Activated naive CD4-positive, alpha-beta T cell treated with anti-CD3 and anti-CD28 coated beads, Interleukin-2, amount 50 U/mL, for 72 hours (primary cell): ENCODE measurements at places on chromosomes 3 and 15.

DNA sequence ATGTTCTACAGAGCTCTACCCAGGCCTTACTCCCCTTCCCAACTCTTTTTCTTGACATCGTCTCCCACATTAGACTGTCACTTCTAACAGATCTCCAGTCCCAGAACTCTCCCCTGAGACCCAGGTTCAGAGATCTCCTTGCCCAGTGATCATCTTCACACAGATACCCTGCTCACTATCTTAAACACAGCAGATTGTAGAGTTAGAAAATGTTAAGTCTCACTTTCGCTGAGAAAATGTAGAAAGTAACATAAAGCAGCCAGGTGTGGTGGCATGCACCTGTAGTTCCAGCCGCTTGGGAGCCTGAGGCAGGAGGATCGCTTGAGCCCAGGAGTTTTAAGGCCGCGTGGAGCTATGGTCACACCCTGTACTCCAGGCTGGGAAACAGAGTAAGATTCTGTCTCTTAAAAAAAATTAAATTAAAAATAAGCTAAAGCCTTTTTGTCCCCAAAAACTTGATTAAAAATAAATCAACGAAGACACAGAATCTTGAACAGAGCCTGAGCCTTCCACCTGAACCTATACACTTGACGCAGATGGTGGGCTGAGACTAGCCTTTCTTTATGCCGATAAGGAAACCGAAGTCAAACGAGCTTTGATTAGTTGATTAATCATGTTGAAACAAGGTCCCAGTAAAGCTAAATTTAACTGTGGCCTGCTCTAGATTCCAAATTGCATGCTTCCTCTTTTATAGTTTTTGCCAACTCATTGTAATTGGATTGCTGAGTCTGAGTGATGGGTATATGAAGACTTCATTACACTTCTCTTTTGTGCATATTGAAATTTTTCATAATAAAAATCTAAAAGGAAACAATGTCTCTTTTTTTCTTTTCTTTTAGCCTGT is 31.3 kb upstream of the BLM start:
- no peak for DNase-seq

DNA sequence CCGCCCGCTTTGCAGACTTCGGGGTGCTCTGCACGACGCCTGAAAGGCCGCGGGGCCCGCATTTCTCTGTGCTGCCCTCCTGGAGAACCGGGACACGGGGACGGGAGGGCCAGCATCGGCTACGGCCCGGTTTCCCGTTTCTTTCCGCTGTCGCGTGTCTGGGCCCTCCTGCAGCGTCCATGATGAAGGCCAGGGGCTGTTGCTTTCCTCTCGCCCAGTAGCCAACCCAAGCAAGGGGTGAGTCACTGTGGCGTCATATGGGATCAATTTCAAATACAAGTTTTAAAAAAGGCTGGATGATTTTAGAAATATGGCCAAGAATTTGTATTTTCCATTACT is 435 bp downstream of the SLC35G2 start:
- DNase-seq, result peak; percentile 55

DNA sequence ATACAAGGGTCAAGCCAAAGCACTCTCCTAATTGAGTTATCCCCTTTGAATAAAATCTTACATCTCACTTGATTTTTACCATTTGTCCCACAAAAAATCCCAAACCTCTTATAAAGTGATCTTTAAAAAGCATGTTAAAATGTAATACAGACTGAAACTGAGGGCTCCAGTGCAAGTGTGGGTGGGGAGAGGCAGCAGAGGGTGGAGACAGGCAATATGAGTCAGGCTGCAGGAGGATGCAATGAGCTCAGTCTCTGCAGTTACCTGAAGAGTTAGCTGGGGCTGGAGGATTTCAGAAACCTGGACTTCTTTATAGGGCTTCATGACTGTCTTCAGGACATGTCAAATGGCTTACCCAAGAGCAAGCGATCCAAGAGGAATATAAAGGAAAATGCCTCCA is 14.2 kb upstream of the COLQ start:
- DNase-seq, result peak; percentile 45

GRCh38 chr15:66008940-66009562 is 139.8 kb downstream of the RAB11A start:
- DNase-seq, result no peak

DNA sequence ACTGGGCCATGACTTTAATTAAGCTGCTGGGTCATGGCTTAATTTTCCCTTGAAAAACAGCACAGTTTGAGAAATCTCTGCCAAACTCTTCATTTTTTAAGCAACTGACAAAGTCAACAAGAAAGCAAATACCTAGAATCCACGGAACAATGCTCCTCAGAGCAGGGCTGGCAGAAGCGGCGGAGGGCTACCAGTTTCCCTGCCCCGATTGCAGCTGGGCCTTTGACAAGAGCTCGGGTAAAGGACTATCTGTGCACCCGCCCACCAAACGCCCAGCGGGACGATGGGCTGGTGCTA is 1.2 kb downstream of the GOLIM4 start:
- no peak for DNase-seq

DNA sequence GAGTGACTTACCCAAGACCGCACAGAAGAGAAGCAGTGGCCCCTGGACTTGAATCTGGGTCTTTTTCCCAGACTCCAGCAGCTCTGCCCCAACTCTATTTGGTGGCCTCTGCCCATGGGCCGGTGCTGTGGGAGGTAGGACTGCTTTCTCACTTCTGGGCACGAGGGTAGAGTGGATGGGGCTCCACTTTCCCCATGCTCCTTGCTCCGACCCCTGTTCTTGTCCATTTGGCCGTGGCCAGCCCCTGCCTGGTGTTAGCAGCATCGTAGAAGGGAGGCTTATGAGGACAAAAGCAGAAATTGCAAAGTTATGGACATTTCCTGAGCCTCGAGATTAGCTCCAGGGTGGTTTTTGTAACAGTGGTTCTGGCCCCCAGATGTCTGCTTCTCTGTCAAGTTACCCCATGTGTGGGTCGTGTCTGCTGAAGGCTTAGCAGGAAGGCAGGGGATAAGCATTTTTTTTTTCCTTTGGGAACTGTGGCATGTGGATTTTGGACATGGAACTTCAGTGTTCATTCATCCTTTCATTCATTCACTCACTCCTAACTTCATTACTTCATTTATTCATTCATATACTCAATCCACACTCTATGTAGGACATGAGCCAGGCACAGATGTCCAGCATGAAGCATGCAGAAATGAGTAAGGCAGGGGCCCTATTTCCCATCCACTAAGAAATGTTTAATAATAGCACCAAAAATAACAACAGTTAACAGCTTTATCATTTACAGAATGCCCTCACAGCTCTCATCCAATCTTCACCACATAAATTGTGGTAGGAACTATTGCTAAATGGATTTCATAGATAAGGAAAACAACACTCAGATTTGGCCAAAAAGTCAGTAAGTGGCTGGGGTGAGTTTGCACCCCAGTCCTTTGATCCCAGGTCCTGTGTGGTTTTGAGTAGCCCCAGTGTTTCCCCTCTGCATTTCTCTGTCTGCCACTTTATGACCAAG is 180.5 kb downstream of the OPA1 start:
- no peak for DNase-seq

GRCh38 chr3:73475717-73476116 is 149.0 kb downstream of the PDZRN3 start:
- no peak for DNase-seq

GRCh38 chr3:28295898-28296490 is 52.5 kb upstream of the ZCWPW2 start:
- DNase-seq, result no peak

DNA sequence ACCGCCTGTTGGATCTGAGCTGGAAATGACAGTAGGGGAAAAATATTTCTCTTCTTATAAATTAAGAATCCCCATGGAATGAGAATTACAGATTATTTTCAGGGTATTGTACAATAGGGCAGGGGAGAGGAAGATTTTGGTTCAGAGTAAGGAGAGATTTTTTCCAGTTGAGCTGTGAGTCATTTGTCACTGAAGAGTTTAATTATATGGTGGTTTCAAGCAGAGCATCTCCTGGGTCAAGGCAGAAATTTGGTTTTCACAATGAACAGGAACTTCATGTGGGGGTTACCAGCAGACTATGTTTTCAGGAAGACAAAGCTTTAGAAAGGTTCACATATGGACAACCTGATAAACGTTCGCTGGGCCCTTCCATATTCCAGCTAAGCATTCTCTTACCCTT is 182.8 kb upstream of the NR2E3 start:
- no peak for DNase-seq

- DNase-seq, result peak; percentile 63
Observed at GRCh38 chr15:59622289-59622688, 10.7 kb downstream of the GCNT3 start.

DNA sequence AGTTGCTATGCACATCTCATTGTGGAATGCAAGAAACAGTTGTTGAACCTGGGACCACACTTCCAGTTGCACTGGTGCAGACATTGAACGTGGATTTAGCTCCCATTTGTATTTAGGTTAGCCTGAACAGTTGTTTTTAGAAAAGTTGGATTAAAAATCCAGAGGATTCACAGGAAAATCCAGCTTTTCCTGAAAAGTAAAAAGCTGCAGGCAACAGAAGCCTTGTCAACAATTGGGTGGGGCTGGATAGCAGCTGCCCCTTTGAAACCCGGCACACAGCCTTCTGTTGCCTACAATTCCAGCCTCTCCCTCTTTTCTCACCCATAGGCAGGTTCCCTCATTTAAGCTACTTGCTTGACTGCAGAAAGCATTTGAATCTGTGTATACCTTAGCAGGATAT is 165.3 kb upstream of the TBL1XR1 start:
- DNase-seq, result no peak

GRCh38 chr15:53160092-53160704 is 370.1 kb upstream of the ONECUT1 start:
- DNase-seq, result no peak

DNA sequence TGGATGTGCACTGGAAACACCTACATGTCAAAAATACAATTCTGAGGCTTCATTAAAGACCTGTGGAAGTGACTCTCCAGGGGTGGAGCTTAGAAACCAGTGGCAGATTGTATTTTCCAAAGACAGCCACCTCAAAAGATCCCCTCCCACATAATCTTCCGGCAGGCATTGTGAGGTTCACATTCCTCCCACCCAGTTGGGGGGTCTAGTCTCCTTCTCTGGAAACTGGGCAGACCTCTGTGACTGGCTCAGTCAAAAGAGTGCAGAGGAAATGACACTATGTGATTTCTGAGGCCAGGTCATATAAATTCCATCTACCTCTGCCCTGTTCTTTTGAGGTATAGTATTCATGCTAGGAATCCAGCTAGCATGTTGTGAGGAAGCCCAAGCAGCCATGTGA is 1.9 kb upstream of the CFAP92 start:
- DNase-seq, result no peak

GRCh38 chr3:100299016-100299415 is 35.5 kb upstream of the NIT2 start:
- no peak for DNase-seq

- DNase-seq, result no peak
Observed at GRCh38 chr3:109569135-109569846, 231.9 kb upstream of the DPPA4 start.

GRCh38 chr3:61268644-61269043 is 17.4 kb upstream of the FHIT start:
- no peak for DNase-seq

DNA sequence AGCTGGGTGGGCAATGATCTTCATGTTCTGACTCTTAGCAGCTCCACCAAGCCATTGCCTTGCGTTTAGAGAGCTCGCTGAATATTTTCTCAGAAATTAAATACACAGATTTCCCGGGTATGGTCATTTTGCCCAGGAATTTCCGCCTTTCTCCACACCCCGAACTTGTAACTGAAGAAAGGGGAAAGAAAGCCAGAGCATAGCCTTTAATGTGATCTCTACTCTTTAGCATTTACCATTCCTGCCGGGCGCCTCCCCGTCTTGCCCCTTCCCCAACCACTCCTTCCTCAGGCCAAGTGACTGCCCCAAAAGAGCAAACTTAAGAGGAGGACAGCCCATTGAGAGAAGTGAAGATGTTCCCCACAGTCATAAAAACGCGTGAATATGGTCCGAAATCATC is 53.1 kb downstream of the LMCD1 start:
- DNase-seq, result no peak

DNA sequence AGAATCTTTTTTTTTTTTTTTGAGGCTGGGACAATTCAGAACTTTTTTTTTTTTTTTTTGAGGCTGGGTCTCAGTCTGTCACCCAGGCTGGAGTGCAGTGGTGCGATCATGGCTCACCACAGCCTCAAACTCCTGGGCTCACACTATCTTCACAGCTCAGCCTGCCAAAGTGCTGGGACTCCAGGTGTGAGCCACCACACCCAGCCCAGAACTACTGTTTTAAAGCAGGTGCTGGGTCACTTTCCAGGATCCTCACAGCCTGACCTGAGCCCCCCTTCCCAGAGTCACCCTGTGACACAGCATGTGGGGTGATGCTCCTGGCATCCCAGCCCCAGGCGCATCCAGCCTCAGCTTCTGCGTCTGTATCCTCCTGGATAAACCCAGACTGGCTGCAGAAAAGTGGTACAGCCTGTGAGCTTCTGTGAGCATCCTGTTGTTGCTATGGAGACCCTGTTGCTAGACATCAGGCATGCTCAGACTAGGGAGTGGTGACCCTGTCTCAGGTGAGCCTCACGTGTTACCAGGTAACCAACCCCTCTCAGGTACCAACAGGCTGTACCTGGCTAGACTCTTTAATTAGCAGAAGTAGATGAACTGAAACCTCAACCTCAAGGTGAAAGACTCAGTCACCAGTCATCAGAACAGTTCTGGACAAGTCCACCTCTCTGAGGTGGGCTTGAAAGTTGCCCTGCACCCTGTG is 15.0 kb downstream of the KLF13 start:
- DNase-seq, result no peak

DNA sequence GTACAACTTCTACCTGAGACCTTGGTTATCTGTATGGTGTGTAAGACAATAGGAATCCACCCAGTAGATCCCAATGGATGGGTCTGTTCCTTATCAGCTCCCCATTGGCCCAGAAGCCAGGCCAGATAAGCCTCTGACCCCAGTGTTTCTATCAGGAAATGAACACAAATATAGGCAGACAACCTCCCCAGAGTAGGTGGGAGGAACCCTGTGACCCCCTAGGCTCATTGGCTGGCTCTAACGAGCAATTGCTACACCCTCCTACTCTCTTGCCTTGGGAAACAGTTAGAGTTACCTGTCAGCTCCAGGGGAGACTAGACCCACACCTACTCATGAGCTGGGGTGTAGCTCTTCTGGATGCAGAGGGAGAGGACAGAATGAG is 299.9 kb downstream of the UACA start:
- DNase-seq, result no peak

- no peak for DNase-seq
Observed at GRCh38 chr3:11574981-11575669, 68.6 kb downstream of the VGLL4 start.

- DNase-seq, result no peak
Observed at GRCh38 chr15:40995656-40996055, 42.4 kb downstream of the CHAC1 start.

DNA sequence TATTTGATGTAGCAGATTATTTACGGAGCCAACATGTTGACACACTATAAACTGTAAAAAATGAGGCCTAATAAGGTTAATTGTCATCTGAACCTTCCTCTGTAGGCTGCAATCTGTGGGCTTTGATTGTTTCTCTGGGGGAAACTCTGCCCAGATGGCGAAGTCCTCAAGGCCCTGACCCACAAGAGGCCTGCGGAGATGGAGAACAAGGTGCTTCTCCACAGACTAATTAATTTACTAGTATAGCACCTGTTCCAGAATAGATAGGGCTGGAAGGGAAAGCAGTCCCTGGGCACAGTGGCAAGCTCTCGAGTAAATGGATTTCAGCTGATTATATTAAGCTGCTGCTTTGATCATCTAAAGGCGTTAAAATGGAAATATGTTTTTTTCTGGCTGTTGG is 338.8 kb upstream of the DNAJC19 start:
- DNase-seq, result no peak
